Fibroblast of the aortic adventitia (primary cell): ENCODE measurements at places on chromosomes 6 and 20.

DNA sequence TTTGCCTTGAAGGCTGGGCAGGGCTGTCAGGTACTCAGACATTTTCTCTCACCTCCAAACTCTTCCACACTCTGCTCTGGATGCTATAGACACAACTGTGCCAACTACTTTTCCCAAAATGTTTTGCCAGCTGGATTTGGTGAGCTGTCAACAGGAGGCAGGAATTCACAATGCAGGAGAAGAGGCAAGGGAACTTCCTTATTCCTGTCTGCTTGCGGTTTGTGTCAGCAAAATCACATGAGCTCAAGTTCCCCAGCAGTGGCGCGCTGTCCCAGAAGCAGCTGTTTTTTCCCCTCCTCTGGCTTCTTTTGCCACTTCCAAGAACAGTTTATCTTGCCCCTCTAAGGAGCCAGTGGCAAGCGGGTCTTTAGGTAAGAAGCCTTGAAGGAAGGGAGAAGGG lies 608.2 kb downstream of the PRKN start:
- no peak for DNase-seq

- peak; percentile 2 for DNase-seq
Observed at GRCh38 chr6:33008944-33009861, at the start of gene HLA-DOA. HLA-DOA (minus strand) TSS chr6:33009591.

DNA sequence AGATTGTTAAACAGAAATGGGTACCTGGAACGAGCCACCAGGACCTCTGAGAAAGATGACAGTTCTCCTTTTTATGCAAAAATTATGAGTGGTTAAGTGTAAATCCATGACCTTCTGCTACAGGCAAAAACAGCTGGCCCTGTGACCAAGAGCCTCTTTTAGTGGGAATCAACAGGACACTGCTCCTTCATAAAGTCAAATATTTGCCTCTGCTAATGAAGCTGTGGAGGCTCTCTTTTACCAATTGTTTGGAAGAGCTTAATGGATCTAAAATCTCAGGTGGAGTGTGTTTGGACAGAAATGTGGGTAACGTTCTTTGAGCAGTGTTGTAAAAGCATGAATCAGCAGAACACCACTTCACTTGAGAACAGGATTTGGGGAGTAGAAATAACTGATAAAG lies 117.5 kb upstream of the PCSK2 start:
- DNase-seq: no peak

DNA sequence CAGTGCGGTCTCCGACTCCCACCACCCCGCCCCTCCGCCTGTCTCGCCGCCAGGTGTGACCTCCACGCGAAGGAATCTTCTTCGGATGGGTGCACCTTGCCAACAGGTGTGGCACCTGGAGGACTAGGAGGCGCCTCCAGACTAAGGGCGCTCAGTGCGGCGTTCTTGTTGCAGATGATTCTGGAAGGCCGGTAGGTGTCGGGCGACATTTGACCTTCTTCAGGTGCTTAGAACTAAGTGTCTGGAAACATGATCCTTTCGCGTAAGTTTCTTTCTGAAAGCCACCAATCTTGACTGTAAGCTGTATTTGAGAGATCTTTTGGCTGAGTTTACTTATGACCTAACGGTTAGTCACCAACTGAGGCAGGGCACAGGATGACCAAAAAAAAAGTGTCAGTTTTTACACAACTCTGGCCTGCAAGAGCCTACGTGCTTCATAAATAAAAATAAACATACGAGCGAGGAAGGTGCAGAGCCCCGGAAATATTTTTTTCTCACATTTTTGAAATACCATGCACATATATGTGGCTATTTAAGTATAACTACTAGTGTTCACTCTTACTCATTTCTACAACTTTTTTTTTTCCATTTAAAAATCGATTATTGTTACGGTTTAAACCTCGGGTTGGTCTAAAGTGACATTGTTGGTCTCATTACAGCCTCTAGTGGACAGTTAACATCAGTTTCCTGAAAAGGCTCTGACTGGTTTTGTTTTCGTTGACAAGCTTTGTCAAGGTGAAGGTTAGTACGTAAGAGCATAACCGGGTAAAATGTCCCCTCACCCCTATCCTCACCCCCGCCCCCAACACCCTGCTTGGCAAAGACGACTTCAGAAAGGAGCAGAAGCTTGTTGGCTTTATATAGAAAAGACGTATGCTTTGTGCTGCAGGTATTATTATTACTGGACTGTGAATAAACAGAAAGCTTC lies 1.6 kb upstream of the ATXN1 start:
- DNase-seq: peak; percentile 87

- peak; percentile 51 for DNase-seq
Observed at GRCh38 chr20:35991142-35991771, 22.9 kb downstream of the CNBD2 start.

GRCh38 chr6:125041740-125042459 lies 79.7 kb downstream of the RNF217 start:
- DNase-seq: peak; percentile 66

GRCh38 chr6:3270258-3270657 lies 11.5 kb downstream of the PSMG4 start:
- DNase-seq: no peak

- DNase-seq: no peak
Observed at GRCh38 chr6:170183521-170183920, 107.4 kb downstream of the DLL1 start.

DNA sequence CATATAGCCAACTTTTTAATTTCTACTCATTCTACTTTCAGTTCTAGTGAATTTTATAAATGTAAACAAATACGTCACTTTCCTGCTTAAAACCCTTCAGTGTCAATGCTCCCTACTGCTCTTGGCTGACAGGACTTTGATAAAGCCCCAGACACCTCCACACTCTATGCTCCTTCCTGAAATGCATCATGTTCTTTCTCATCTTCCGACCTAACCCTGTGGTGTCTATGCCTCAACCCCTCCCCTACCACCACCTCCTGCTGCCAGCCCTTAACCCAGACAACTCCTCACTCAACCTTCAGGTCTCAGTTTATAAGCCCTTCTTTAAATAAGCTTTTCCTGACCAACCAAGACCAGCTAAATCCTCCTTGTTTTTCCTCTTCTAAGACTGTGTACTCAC lies 19.1 kb downstream of the TLDC2 start:
- no peak for DNase-seq

- no peak for DNase-seq
Observed at GRCh38 chr20:1536893-1537730, 20.4 kb downstream of the SIRPD start.

GRCh38 chr6:132028029-132028428 lies 76.9 kb upstream of the CCN2 start:
- DNase-seq: no peak

- DNase-seq: peak; percentile 58
Observed at GRCh38 chr20:5918856-5919625, 31.3 kb downstream of the TRMT6 start.

GRCh38 chr6:11772109-11772825 lies 6.3 kb downstream of the ADTRP start:
- peak; percentile 96 for DNase-seq

DNA sequence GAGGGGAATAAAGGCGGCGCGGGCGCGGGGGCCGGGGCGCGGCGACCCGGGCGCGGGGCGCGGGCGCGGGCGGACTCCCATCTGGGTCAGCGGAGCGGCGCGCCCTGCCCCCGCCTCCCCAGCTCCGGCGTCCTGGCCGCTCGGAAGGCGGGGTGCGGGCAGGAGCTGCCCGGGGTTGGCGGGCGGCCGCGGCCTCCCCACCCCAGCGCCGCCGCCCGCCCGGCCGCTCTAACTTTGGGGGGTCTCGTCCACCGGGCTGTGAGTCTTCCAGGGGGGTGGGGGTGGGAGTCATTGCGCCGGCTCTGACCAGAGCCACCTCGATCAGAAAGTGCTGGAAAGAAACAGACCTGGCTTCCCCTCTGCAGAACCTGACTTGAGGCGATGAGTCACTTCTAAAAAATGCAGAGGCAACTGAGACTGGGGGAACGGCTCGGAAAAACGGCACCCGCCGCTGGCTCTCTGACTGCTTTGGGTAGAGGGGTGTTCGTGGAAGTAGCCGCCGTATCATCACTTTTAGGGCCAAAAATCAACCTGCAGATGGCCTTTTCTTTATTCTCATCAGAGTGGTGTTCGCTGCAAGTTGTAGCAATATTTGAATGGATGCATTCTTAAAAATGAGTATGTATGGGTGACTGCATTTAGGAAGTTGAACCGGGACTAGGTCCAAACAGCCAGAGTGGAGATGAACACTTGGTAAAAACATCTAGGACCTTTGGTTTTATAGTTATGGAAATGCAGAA lies 667 bp downstream of the CAP2 start:
- peak; percentile 55 for DNase-seq

DNA sequence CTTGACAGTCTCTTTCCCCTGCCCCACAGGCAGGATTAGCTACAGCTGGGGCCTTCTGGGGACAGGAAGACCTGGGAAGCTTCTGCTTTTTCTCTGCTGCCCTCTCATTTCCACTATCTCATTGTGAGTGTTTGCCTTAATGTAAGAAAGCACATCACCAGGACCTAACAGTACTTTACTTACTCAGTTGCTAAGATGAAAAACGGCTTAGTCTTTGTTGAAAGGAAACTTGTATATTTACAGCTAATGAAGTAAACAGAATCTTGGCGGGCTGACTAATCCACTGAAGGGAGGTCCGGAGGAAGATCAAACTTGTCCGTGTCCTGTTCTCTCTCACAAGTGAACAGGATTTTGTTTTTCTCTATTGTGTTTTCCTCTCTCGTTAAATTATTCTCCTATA lies 128.6 kb downstream of the SOD2 start:
- no peak for DNase-seq

DNA sequence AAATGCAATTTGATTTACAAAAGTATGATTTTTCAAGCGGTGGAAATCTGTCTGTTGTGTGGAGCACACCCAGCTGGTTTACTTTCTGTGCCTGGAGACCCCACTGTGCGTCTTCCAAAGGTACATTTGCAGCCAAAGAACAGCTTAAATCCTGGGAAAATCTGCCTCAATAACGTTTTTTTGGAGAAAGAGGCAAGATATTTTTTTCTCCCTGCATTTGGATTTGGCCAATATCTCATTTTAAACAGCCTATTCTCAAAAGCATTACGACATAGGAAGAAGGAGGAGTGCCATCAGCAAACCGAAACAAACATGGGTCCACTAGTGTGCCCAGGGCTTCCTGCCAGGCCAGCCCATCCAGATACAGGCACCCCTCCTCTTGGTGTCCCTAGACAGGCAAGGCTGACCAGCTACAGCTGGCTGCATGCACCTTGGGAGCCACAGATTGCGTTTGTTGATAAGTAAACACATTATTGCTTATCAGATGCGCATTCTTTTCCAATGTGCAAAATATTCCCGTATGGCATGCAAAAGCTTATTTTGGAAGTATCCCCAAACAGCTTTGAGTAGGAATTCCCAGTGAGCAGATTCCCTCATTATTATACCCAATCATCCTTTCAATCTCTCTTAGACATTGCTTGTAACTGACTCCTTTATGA lies 184.5 kb upstream of the MARCKS start:
- peak; percentile 94 for DNase-seq

DNA sequence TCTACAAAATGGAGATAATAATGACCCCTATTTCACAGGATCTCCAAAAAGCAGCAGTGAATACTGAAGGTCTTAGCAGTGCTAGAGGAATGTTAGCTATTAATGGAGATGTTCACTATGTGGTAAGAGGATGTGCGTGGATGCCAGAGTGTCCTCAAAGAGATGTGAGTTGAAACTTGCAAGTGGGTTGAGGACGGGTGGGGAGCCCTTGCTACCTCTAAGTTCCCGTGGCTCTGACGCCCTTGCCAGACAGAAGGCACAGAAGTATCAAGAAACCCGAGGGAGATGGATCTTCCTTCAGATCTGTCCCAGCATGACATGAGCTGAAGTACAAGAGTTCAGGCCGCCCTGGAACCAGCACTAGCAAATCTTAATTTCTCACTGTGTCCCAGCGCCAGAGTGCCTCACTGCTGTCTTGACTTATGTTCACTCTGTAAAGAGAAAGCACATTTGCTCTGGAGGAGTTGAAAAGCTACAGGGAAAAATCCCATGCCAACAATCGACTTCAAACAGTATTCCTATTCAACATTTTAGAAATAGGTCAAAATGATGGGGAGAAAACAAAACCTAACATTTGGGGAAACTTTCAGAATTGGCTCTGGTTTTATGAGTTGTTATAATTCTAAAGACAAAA lies 59.5 kb downstream of the FYN start:
- DNase-seq: no peak

- no peak for DNase-seq
Observed at GRCh38 chr6:84035484-84035883, 1.9 kb downstream of the MRAP2 start.

DNA sequence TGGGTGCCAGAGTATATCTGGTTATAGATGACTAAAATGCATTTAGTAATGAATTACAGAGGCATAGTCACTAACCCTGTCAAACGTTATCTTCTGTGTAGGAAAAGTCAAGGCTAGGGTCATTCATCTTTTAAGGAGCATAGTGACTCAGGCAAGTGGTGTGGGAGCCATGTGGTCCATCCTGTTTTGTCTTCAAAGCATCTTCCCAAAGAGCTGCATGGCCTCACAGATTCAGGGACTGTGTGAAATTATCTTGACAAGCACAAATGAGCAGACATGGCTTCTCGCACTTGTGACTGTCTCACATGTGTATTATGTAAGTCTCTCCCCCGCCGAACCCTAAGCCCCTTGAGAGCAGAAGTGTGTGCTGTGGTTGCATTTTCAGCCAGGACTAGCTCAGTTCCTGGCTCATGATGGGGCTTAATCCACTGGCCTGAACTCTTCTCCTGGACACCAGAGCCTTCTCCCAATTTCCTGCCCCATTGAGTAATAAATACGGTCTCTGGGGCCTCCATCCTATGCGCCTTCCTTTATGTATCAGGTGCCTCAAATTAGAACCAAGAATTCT lies 769.1 kb downstream of the QKI start:
- DNase-seq: no peak

- no peak for DNase-seq
Observed at GRCh38 chr6:150741633-150742200, 123.8 kb upstream of the MTHFD1L start.

DNA sequence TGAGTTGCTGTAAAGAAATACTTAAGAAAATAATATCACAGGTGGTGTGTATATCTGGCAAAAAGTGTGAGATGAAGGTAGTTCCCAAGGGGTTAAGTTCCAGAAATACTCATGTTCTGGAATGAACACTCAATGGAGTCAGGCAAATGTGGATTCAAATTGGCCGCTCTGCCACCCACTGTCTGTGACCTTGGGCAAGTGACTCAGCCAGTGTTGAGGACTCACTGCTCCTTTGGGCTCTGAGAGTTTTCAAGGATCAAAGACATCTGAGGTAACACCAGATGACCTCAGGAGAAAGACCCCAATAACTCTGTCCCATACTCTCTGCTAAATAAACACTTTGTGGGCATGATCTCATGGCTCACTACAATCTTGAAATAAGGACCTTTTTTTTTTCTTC lies 59.2 kb upstream of the EYA2 start:
- no peak for DNase-seq

DNA sequence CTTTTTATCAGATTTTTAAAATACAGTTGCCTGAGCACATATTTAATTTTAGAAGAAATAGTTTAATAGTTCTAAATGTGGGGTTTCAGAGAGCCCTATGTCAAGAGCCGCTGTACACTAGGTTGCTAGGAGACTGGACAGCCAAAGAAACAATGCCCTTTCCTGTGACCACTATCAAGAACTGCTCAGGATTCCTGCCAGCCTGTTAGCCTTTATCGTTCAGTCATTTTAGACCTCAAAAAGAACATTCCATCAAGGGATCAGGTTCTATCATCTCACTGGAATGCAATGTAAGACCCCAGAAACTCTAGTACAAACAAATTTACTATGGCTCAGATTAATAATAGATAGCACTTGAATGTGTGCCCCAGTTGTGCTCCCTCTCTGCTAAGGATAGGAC lies 181.2 kb upstream of the CCN2 start:
- peak; percentile 73 for DNase-seq

- DNase-seq: no peak
Observed at GRCh38 chr20:37316116-37316774, 26.8 kb downstream of the MANBAL start.

- peak; percentile 63 for DNase-seq
Observed at GRCh38 chr6:45420083-45420908, 42.6 kb upstream of the SUPT3H start.
